ENCODE measurements at places on chromosomes 3 and 15.

DNA sequence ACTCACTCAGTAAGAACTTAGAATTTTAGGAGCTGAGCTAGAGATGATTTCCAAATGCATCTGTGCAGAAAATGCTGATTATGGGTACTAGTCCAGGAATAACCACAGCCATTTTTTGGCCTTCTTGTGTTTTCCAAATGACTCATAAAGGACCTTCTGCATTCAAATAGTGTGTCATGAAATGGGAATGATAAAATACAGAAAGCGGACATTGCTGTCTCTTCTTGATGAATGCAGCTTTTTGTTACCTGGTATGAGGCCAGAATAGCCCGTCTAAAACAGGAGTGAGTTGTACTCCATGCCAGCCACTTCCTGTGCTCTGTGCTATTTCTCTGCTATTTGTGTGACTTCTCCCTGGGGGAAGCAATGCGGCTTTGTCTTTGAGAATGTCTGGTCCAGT is 20.5 kb upstream of the FRMD5 start:
- DNase-seq = no peak

DNA sequence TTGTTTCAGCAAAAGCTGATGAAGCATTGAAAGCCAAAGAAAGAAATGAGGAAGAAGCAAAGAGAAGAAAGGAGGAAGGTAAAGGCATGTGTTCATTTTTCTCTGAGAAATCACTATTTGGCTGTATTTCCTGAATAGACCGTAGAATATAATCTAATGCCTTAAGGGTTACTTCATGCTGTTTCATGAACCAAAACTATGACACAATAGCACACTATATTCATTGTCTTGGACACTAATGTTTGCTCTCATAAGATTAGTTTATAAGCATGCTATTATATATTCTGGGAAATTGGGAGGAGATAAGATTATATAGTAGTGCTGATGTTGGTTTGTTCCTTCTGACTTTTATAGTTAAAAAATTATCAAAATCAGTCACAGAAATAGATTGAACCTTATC is 110.1 kb upstream of the MLF1 start:
- DNase-seq = no peak

DNA sequence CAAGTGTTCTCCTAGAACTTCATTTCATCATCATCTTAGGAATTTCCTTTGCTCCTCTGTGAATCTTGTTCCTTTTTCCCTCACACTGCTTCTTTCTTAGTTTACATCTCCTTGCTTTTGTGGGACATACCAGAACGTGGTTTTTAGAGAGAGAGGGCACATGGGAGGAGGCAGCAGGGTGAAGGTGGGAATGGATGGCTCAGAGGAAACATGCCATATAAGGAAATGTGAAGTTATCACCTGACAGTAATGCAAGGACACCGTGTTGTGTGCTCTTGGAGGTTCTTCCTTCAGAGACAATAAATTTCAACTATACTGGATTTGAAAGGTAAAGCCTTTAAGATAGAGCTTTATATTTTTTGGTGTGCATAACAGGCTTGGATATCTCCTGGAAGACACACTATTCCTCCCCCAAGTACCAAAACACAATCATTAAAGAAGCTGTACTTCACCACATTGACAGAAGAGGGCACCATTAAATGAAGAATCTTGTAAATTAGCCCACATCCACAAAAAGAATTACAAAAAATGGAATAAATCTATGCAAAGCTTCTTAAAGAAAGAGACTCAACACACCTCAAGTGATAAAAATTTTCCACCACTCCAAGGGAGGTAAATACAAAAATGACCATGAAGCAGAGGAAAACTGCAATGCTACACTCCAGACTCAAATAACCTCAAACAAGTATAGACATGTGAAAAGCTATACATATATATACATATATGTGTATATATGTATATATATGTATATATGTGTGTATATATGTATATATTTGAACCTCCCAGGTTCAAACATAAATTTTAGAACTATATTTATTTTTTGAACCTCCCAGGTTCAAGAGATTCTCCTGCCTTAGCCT is 26.1 kb downstream of the RPL39L start:
- no peak for DNase-seq

DNA sequence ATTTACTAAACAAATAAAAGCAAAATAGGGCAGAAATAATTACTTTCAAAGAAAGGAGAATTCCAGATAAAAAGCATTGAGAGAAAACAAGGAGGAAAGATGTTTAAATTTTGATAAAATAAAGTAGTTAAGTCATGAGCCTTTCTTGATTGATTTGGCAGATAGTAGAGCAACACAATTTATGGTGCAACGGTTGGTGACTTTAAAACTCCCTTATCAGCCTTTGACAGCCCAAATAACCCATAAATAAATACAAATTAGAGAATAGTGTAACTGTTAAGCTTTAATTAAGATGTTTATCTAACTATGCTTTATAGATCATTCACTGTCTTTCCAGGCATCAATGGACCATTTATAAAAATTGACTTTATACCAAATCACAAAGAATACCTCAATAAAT is 54.0 kb upstream of the EIF1B start:
- DNase-seq = no peak

DNA sequence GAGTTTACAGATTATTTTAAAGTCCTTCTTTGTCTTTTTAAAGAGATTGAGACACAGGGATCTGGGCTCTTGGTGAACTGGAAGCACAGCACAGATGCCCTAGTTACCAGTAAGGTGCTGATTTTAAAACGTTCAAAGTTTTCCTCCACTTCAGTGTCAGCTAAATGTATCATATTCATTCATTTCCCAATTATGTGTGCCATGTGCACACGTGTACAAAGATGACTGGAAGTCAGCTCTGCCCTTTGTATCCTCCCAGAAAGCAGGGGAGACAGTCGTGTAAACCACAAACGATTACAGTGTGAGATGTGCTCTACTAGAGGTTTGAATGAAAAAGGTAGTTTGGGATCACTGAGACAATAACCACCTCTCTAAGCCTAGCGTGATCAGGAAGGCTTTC is 730 bp downstream of the ZKSCAN7 start:
- no peak for DNase-seq

- DNase-seq = no peak
These were observed 19.9 kb upstream of the SNRK start for GRCh38 chr3:43266451-43266850.

GRCh38 chr3:42681361-42682038 is 3.8 kb upstream of the KLHL40 start:
- no peak for DNase-seq

GRCh38 chr15:99944131-99944530 is 210.9 kb upstream of the LYSMD4 start:
- no peak for DNase-seq

GRCh38 chr3:50204804-50205412 is at the start of gene SLC38A3:
SLC38A3 (plus strand) TSS chr3:50205271; CDS start chr3:50214200, 8,929 bp downstream.
- no peak for DNase-seq

- peak; percentile 44 for DNase-seq
These were observed 20.3 kb downstream of the LRCH3 start for GRCh38 chr3:197811343-197811742.

- DNase-seq = no peak
These were observed 250.8 kb upstream of the CBLB start for GRCh38 chr3:106119614-106120082.

DNA sequence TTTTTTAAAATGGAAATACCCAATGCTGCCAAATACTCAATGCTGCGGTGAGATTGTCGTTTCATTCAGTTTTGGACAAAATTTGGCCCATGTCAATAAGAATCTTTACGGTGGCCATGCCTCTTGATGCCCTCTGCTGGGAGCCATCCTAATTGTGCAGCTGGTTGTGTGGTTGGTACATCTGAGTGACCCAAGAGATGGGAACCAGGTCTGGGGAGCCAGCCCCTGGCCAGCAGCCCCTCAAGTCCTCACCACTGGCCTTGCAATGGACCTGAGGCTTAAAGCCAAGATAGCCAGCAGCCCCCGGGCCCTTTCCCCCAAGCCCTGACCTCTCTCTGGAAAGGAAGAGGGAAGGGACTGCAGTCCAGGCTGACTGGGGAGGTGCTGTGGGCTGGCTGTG is 36.4 kb upstream of the ESYT3 start:
- DNase-seq = no peak

- DNase-seq = no peak
These were observed 384.3 kb downstream of the CACNA2D3 start for GRCh38 chr3:54506603-54507002.

DNA sequence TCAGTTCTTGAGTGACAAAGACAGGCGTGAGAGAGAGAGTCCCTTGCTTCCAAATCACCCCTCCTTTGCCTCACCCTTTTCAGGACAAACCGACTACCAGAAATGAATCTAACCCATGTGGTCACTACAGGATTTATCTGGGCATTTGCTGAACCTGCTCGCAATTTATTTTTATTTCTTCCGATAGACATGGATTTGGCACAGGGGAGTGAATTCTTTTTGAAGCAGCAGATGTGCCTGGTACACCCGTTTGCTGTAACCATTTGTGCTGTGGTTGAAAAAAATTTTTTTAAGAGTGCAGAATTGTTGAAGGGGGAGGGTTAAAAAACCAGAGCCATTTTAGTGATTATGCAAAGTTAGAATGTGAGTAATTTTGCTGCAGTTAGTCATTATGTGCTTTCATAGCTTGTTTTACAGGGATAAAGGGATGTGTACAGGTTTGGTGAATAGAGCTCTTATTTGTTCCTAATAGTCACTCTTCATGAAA is 442.0 kb downstream of the LPP start:
- DNase-seq = no peak

DNA sequence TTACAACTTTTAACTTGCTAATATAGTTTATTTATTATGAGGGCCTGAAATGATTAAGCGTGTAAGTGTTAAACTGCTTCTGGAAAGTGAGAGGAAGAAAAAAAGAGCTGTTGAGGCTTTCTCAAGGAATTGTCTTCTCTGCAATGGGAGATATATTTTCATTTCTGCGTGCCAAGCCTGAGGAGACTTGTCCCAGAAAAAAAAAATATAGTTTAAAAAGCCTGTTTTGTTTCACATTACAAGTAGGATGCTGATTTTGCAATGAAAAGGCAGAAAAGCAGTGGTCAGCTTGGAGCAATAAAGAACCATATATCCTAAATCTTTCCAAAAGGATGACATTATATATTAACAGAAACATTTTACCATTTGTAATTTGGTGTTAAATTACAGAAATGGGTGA is 115.5 kb downstream of the GMNC start:
- DNase-seq = no peak

GRCh38 chr3:55654123-55654760 is 167.1 kb upstream of the WNT5A start:
- no peak for DNase-seq

DNA sequence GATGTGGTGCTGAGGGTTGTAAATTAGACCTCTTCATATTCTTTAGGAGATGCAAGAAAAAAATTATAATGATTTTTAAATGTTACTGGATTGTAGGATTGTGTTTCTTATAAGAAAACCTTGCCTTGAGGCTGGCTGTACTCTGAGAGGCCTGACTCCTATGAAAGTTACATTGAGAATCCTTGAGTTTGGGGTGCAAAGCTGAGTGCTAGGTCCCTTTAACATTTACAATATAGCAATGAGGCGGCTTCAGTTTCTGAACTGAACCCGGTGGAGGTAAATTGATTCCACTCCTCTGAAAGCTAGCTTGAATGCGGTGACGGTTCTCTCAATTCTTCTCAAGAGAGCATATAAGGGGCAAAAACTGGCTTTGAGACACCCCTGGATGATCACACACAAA is at the start of gene TMPRSS7:
Gene TMPRSS7 (plus strand): TSS at position 301 of the 400 bp plus-strand sequence. CDS start 110 bp downstream, outside the sequence.
- DNase-seq = no peak

DNA sequence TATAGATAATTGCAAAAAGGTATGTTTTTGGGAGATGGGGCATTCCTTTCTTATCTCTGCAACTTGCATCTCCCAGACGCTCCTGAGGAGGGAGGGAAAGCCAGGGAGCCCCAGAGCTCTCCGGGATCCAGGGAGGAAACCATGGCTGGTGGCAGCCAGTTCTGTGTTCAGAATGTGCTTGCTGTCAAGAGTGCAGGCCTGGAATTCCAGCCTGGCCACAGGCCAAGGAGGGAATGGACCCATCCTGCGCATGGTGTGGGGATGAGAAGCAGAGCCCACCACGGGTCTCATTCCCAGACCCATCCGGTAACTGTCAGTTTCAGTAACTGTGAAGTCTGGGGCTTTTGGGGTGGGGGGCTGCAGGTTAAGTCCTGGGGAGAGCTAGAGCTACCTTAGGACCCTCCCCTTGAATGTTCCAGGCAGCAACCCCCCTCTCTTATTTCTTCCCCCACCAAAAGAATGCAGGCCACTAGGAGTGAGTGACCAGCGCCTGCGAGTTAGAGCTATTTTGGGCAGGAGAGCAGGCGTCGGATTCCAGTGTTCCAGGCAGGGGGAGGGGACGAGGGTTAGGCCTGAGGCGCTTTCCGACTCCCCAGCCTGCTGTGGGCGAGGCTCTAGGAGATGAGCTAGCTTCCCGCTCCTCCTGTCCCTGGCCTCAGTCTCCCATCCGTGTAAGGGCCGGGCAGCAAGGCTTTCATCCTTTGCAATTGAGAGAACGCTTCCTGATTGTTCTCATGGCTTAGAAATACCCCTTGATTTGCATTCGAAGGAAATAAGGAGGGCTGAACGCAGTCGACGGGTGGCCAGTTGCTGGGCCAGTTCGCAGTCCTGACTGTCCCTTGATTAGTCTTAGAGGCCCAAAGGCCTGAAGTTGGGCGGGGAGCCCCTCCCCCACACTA is 781 bp upstream of the DAG1 start:
- peak; percentile 31 for DNase-seq

- no peak for DNase-seq
These were observed 259.4 kb upstream of the PROK2 start for GRCh38 chr3:72044231-72044855.

GRCh38 chr15:93152951-93153350 is 63.9 kb upstream of the RGMA start:
- peak; percentile 17 for DNase-seq

GRCh38 chr3:104564045-104564643 is 802.6 kb upstream of the ALCAM start:
- DNase-seq = no peak

DNA sequence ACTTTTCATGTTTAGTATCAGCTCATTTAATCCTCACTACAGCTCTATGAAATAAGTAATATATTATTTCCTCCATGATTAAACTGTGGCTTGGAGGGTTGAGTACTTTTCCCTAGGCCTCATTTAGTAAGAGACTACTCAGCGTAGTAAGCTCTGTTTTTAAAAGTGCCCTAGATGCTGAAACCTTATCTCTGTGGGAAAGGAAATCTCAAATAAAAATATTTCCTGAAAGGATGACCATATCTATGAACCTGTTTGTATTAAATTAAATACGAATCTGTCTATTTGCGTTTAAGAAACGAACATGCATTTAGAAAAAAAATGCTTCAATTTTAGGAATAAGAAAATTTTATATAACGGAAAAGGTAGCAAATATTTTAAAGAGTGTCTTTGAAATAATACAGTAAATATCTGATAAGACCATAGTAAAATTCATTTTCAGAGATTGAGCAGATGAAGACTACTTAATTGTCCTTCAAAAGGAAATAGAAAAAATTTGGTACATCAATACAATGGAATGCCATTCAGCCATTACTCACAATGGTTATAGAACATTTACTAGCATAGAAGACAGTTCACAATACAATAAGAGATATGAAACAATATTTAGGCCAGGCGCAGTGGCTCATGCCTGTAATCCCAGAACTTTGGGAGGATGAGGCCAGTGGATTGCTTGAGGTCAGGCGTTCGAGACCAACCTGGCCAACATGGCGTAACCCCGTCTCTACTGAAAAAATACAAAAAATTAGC is 56.2 kb downstream of the ATG7 start:
- no peak for DNase-seq

- no peak for DNase-seq
These were observed 78.0 kb downstream of the GMPS start for GRCh38 chr3:155948476-155948875.
